GM06990 (cell line): ENCODE measurements at places on chromosomes 7 and 10.

GRCh38 chr10:49260644-49261296 lies 38.2 kb upstream of the C10orf71 start:
- DNase-seq = no peak

- DNase-seq = no peak
Measured at GRCh38 chr7:98286093-98286539, 4.6 kb downstream of the BRI3 start.

- no peak for DNase-seq
Measured at GRCh38 chr10:102342958-102343357, 52.5 kb upstream of the NFKB2 start.

GRCh38 chr10:26440088-26440470 lies 1.9 kb downstream of the APBB1IP start:
- DNase-seq = no peak

- no peak for DNase-seq
Measured at GRCh38 chr7:148615085-148615730, 24.6 kb downstream of the C7orf33 start.

- DNase-seq = no peak
Measured at GRCh38 chr7:123460616-123461015, 73.8 kb downstream of the IQUB start.

GRCh38 chr10:69994262-69994661 lies 58.4 kb upstream of the MACROH2A2 start:
- no peak for DNase-seq

DNA sequence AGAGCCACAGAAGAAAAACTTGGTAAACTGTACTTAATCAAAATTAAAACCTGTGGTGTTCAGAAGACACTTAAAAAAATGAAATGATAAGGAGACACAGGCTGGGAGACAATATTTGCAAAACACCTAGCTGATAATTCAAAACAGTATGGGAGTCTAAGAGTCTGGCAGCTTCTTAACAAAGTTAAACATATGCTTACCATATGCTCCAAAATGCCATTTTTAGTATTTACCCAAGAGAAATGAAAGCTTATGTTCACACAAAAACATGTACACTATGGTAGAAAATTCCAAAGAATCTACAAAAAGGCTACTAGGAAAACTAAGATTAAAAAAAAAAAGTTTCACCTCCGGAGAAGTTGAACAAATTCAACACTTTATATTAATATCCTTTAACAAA lies 48.6 kb downstream of the ITGB1 start:
- DNase-seq = no peak

- DNase-seq = no peak
Measured at GRCh38 chr7:101507791-101508252, 121.3 kb downstream of the MYL10 start.

DNA sequence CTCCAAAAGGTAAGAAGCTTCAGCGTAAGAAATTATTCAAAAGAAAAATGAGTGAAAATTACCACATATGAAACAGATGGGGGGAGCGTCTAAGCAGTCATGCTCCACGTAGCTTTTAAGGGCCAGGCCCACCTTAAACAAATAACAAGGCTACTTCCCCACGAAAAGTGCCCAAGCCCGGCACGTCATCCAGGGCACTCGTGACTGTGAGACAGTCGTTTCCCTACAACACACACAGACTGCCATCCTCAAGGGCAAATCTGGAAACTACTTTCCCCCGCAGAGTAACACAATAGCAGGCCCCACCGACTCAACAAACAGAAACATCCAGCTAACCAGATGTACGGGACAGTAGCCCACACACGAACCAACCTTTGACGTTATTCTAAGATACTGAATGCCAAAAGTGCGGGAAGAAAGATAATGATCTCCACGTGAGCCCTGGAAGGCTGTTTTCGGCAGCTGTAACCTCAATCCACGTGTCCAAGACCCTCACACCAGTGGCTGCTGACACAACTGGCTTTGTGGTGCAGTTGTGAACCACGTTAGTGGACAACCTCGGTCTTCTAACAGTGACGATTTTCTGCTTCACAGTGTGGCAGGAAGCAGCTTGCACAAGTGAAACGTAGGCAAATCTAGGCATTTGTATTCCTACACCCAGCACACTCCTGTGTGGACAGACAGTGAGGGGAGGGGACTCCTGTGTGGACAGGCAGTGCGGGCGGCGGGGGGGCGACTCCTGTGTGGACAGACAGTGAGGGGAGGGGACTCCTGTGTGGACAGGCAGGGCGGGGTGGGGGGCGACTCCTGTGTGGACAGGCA lies 251.7 kb downstream of the ZMYND11 start:
- no peak for DNase-seq
